ENCODE measurements at places on chromosomes 5 and 9. TPM values are rescaled to one million over a fixed set of nuclear protein-coding genes. Genes with fewer than 3 reads are reported as not detected.

GRCh38 chr5:73183000-73183399, 10.0 kb downstream of the TMEM174 start:
- H3K4me3 ChIP-seq: no peak overlapping the region
- DNase-seq: no peak
- H3K27me3 ChIP-seq: peaks cover 3% of the 10 kb centered on the region
- no peak overlapping the region for H3K27ac ChIP-seq
- H3K36me3 ChIP-seq: no peaks in the 10 kb centered on the region

DNA sequence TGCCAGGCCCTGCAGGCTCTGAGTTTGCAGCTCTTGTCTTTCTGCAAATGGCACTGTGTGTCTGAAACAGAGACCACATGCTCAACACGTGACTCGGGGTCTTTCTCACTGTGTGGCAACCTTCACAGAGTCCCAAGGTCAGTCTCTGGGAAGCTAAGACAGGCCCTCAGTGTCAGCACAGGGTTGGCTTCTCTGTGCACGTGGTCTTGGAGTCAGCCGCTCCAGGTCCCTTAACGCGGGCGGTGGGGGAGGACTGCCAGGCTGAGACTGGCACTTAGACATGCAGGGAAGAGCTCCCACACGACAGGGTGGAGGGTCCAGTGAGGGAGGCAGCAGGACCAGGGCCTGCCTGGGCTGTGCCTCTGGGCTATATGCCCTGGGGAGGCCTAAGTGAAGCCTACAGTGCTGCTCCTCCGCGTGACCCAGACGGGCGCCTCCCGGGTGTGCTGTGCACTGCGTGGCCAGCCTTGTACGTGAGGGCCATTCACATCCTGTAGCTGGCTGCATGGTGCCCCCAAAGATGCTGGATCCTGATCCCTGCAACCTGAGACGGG, 76.8 kb downstream of the ADAMTS2 start:
- no peak overlapping the region for H3K27ac ChIP-seq
- no peak overlapping the region for H3K4me3 ChIP-seq
- peaks cover 10% of the 10 kb centered on the region for H3K4me1 ChIP-seq
- no peaks in the 10 kb centered on the region for H3K36me3 ChIP-seq
- DNase-seq: peak; percentile 9
- H3K27me3 ChIP-seq: no peaks in the 10 kb centered on the region

DNA sequence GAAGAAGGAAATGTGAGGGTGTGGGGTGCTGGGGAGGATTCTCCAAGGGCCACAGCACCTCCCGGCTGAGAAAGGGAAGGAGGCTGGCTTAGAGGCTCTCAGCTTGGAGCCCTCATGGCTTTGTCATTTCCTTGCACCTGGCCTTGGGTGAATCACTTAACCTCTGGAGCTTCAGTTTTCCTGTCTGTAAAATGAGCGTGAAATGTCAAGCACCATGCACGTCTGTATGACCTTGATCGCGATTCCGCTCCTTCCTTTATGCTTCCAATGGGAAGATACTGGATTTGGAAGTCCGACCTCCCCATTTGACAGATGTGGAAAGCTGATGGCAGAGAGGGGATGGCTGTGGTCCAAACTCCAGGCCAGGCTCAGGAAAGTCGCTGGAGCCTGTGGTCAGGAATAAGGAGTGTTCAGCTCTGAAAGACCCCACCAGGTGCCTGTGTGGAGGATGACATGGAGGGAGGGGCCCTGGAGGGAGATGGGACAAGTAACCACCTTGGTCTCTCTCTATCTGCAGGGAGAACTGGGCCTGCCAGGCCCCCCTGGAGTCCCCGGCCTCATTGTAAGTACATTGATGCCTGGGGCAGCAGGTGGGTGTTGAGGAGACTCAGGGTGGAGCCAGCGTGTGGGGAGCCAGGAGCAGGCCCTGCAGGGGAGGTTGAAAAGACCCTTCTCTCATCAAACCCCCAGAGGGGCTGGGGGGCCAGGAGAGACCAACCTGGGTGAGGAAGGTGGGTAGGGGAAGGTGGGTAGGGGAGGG, 66.5 kb downstream of the COL27A1 start:
- H3K4me1 ChIP-seq: peaks cover 5% of the 10 kb centered on the region
- no peaks in the 10 kb centered on the region for H3K36me3 ChIP-seq
- no peak overlapping the region for H3K4me3 ChIP-seq

GRCh38 chr9:88339317-88339716, 48.9 kb upstream of the SPIN1 start:
- H3K27me3 ChIP-seq: no peaks in the 10 kb centered on the region
- no peak overlapping the region for H3K27ac ChIP-seq
- no peak overlapping the region for H3K4me3 ChIP-seq
- no peaks in the 10 kb centered on the region for H3K4me1 ChIP-seq
- no peak for DNase-seq

DNA sequence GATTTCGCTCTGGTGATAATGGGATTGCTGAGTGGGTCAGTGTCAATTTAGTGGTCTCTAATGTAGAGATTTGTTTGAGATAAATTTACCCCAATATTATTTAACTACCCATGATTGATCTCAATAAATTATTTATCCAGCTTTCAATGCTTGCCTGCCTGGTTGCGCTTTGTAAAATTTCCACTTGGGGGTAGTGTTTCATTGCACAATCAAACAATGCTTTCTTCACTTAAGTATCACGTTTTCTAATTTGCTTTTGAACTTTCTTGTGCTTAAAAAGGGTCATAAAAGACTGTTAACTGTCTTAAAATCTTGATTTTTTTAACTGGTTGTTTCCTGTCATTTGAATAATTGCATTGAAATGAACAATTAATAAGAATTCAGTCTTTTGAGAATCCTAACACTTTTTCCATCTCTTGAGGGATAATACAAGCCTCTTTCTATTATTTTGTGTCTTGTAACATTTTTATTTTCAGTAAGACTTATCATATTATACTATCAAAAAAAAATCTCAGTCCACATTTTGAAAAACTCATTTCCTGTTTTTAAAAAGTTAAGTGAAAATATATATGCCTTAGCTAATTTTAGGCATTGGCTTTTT, 18.7 kb downstream of the HSD17B4 start:
- H3K27me3 ChIP-seq: no peaks in the 10 kb centered on the region
- no peak overlapping the region for H3K27ac ChIP-seq
- peak; percentile 19 for DNase-seq
- no peaks in the 10 kb centered on the region for H3K4me1 ChIP-seq

DNA sequence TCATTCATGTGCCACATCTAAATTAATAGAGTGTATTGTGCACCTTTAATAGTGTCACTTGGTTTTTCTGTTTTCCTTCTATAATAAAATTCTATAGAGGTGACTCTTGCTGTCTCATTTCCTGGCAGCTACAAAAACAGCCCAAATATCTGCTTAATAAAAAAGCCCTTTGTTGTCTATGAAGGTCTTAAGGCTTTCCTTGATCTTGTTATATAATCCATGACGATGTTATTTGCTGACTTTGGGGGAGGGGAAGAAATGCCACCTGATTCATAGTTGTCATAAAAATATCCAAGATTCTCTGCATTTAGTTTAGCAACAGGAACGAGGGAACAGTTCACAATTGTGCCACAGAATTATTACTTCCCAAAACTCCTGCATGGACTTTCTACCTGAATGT, 31.3 kb downstream of the CPEB4 start:
- no peaks in the 10 kb centered on the region for H3K27me3 ChIP-seq
- H3K4me3 ChIP-seq: no peak overlapping the region
- DNase-seq: no peak
- peaks cover 6% of the 10 kb centered on the region for H3K4me1 ChIP-seq

DNA sequence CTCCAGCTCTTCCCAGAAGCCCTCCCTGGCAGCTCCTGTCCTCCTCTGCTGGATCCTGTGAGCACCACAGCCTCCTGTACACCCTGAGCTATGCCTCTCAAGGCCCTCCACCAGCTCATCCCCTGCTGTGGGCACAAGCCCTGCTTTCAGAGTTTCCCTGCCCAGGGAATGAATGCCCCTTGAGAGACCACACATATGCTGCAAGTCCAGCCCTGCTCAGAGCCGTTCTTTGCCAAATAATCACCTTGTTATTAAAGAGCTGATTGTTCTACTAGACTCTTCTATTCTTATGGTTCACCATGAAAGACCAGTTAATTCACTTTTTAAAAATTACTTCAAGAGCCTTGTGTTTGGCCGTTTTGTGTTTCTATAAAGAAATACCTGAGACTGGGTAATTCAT, 121.5 kb downstream of the MVB12B start:
- no peak overlapping the region for H3K4me3 ChIP-seq
- H3K4me1 ChIP-seq: no peaks in the 10 kb centered on the region
- no peak for DNase-seq
- no peaks in the 10 kb centered on the region for H3K27me3 ChIP-seq

Gene S1PR3
- 2.8 TPM for polyA plus RNA-seq

Gene CRB2
- 0.01 TPM for polyA plus RNA-seq

Gene PROP1
- not detected for polyA plus RNA-seq

Gene SH3PXD2B
- polyA plus RNA-seq: 29.7 TPM

Data from lung (tissue), 17 donors.